ENCODE measurements at places on chromosomes 7 and 10.
A peak's percentile ranks its signal among the peaks of the same experiment; 100 is the strongest.

DNA sequence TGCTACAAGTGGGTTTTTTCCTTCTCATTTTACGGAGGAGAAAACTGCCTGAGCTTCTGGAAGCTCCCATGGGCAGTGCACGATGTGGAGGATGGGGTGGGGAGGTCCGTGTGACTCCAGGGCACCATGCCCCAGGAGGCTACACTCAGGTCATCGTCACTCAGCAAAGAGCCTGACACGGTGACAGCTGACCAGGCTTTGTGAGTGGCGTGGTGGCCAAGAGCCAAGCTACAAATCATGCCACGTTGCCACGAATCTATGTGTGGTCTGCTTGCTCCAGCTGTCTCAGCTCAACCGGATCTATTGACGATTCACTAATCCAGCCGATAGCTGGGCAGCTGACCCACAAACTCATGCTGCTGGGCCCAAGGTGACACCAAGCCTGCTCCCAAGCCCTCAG is 27.6 kb upstream of the C10orf71 start:
- DNase-seq = no peak

DNA sequence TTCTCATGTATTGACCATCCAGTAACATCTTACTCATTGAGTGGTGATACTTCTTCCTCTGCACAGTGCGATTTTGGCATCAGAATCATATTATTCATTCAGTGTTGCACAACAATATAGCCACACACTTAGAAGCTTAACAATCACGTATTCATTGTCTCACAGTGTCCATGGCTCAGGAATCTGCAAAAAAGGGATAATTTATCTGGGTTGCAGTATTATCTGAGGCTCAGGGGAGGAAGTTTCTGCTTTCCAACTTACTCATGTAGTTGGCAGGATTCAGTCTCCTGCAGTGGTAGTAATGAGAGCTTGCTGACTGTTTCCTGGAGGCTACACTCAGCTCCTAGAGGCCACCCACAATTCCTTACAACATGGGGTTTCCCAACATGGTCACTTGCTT is 803.6 kb downstream of the SORCS1 start:
- DNase-seq = no peak

GRCh38 chr10:100403734-100404133 is 56.7 kb downstream of the SCD start:
- no peak for DNase-seq

- DNase-seq = no peak
These were observed 241.6 kb upstream of the CACNA2D1 start for GRCh38 chr7:82685214-82685613.

DNA sequence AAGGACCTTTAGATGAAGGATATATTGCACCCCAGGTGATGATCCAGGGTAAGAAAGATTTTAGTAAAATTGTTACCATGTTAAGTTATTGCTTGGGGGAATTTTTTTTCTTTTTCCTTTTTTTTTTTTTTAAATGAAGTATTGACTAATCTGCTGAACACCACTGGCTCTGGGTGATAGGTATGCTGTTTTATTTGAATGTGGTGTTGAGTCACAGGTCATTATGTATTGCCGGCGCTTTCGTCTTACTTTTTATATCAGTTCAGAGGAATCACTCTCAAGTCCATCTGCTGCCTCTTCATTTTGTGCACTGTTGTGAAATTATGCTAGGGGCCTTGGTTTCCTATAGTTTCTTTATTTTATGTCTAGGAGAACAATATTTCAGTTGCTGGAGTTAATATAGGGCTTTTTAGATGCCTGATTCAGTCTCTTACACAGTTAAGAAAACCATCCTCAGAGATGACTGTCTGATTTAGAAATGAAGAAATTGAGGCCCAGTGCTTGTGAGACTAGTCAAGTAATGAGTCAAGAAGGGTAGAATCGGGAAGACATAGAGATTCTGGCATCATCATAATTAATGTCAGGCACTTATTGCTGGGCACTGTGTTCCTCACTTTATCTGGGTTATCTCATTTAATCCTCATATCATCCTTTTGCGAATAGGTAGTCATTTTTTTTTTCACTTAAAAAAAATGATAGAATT is 38.7 kb downstream of the NRF1 start:
- DNase-seq = no peak

GRCh38 chr7:140640727-140641523 is at the start of gene DENND2A:
Gene DENND2A (minus strand): TSS chr7:140640813. CDS start chr7:140602397, 38,416 bp downstream.
- DNase-seq = peak; percentile 17
